ENCODE measurements at places on chromosomes 11 and 22. TPM values are rescaled to one million over a fixed set of nuclear protein-coding genes. Genes with fewer than 3 reads are reported as not detected.

The SGSM1 gene
- not detected for total RNA-seq

The DDIAS gene
- 0.63 TPM for total RNA-seq

The ZNRD2 gene
- 29.9 TPM for total RNA-seq

The CNIH2 gene
- 0.17 TPM for total RNA-seq

The CRYBB2 gene
- total RNA-seq: not detected

The SSTR3 gene
- 0.16 TPM for total RNA-seq

The GLYATL1 gene
- total RNA-seq: 0.17 TPM

The DMC1 gene
- total RNA-seq: 6.9 TPM

The FERMT3 gene
- total RNA-seq: 2.0 TPM

The PGM2L1 gene
- 1.6 TPM for total RNA-seq

The HTR3B gene
- not detected for total RNA-seq

The PNPLA5 gene
- not detected for total RNA-seq

The RNF215 gene
- 29.5 TPM for total RNA-seq

The KCTD14 gene
- total RNA-seq: 0.32 TPM

The OR4A16 gene
- not detected for total RNA-seq

The SRPRA gene
- 59.8 TPM for total RNA-seq

The CDC42BPG gene
- total RNA-seq: 0.16 TPM

The SMDT1 gene
- total RNA-seq: 12.8 TPM

The C11orf52 gene
- not detected for total RNA-seq

The KBTBD3 gene
- 6.6 TPM for total RNA-seq

The MRGPRX4 gene
- total RNA-seq: not detected

The FAM83F gene
- not detected for total RNA-seq

The P2RX6 gene
- total RNA-seq: 2.6 TPM

The SNX32 gene
- total RNA-seq: 4.0 TPM

The NXPE1 gene
- total RNA-seq: not detected

The NEFH gene
- 0.32 TPM for total RNA-seq

The IGSF9B gene
- 0.79 TPM for total RNA-seq

The SLC37A2 gene
- 1.6 TPM for total RNA-seq

The RIMBP3B gene
- total RNA-seq: under 0.01 TPM

The MS4A6A gene
- total RNA-seq: not detected

The MYO18B gene
- not detected for total RNA-seq

The CDC45 gene
- total RNA-seq: 1.1 TPM

The PATE2 gene
- not detected for total RNA-seq

The USP35 gene
- total RNA-seq: 13.7 TPM

The SMIM35 gene
- total RNA-seq: not detected

The SCN2B gene
- total RNA-seq: 0.43 TPM

The MOV10L1 gene
- total RNA-seq: 1.1 TPM

The SPDYC gene
- total RNA-seq: not detected

The MRGPRX3 gene
- not detected for total RNA-seq

The ANKK1 gene
- total RNA-seq: 0.17 TPM

The P4HA3 gene
- 2.9 TPM for total RNA-seq

The BIRC3 gene
- 0.47 TPM for total RNA-seq

The APOBEC3H gene
- total RNA-seq: 0.34 TPM

The PAX6 gene
- 0.34 TPM for total RNA-seq

The KRTAP5-10 gene
- total RNA-seq: not detected

The C1QTNF6 gene
- 4.3 TPM for total RNA-seq

The DCDC1 gene
- 0.34 TPM for total RNA-seq
